ENCODE measurements at places on chromosomes 1 and 21.

GRCh38 chr1:14696761-14697160, 98.3 kb downstream of the KAZN start:
- DNase-seq, result no peak

- DNase-seq, result no peak
Observed at GRCh38 chr1:30405081-30405480, 318.3 kb downstream of the MATN1 start.

DNA sequence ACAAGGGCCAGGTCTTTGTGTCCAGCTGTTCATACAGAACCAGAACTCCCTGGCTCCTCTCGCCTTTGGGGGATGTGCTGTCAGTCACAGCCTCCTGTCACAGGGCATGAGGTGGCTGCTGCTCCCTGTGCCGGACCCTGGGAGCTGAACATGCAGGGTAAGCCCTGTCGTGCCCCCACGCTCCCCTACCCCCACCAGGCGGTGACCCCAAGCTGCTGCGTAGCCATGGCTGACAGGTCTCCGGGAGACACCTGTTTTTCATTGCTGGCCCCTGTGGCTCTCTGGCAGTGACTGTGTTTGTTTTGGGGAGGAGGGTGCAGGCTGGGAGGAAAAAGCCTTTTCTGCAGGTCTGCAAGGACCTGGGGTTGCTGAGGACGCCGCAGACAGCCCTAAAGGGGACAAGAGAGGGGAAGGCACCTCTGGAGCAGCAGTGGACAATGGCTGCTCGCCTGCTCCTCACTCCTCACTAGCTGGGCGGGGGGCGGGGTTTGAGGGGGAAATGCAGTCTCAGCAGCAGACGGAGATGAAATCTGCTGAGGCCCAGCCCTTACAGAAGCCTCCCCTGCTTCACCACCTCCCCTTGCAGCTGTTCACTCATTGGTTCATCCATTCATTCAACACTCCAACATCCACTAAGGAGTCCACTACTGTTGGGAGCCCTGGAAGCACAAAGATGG, 81.4 kb downstream of the TRABD2B start:
- no peak for DNase-seq

GRCh38 chr1:71834601-71835441, 447.5 kb downstream of the NEGR1 start:
- no peak for DNase-seq

DNA sequence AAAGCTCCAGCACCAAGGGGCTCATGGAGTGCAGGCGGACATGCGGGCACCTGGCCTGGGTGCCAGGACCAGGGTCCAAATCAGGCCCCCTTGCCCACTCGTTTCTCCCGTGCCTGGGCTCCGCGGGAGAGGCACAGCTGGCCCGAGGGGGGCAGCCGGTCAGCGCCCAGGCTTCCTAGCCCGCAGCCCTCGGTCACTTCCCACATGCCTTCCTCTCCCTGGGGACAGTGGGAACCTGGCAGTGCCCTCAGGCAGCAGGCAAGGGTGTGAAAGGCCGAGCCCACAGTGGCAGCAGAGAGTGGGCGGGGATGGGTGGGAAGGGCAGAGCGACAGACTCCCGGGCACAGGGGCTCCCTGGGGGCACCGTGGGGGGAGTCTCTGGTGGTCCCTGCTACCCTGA, 69.8 kb downstream of the MEGF6 start:
- no peak for DNase-seq

DNA sequence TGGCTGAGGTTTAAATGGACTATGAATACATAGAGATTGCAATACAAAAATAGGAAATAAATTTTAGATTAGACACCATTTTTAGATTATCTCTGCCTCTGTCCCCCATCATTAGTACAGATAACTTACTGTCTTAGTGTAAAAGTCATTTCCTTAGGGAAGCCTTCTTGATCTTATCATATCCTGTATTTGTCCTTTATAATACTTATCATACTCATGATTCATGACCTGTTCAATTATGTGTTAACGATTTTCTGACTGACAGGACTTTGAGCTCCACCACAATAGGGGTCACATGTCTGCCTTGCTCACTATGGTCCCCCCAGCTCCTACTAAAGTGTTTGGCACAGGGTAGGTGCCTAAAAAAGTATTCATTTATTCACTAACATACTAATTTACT, 14.6 kb downstream of the TEX38 start:
- no peak for DNase-seq

GRCh38 chr1:77582905-77583304, 99.6 kb downstream of the ZZZ3 start:
- no peak for DNase-seq

DNA sequence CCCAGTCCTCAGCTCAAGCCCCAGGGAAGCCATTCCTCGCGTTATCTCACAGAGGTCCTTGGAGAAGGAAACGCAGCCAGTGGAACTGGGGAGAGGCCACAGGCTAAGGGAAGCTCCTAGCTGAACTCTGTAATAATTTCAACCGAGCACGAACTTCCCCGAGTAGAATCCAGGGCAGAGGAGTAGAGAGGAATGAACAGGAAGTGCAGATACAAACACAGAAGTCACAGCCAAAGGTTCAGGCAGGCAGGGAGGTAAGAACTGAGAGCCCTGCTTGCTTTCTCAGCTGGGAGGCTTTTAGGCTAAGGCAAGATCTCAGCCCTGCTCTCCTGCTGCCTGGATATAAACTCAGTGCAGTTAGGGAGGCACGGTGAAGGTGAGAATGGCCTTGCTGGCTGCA, 23.7 kb downstream of the WARS2 start:
- no peak for DNase-seq

DNA sequence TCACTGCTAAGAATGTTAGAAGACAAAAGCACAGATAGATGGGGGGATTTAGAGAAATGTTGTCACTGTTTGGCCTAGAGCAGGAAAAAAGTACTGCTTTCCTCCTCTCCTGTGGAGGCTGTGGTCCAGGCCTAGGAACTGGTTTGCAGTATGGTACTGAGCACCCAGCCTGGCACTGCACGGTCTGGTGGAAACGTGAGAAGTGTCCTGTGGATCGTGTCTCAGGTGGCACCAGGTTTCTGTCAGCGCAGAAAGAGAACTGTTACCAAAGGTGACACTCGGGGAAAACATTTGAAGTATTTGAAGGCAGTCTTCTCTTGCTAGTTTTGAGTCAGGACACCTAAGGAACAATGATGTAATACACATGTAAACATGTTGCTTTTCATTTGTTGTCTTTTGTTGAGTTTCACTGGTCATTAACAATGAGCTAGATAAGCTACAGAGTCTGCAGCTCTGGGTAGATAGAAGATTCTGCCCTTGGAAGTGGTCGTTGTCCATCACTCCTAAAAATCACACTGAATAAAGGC, 63.0 kb downstream of the B3GALNT2 start:
- no peak for DNase-seq

DNA sequence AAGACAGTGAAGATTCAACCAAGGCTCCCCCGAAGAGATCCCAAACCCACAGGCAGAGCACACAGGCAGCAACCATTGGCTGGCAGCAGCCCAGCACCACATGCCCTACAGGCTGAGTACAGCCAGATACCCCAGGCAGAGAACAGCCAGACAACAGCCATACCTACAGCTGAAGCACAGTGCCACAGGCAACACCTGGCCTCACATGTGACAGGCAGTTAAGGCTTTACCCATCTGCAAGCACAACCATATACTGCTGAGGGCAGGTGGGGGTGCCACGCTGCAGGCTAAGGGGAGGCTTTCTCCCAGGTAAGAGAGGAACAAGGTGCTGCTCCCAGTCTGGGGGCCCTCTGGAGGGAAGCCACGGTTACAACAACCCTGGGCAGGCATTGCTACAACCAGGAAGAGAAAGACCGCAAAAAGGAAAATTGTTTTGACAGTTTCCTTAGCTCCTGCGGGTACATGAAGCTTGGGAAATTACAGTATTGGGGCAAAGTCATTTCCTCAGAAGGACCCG, 12.3 kb downstream of the CHIT1 start:
- no peak for DNase-seq

GRCh38 chr1:213371847-213372619, 321.0 kb downstream of the RPS6KC1 start:
- no peak for DNase-seq

- no peak for DNase-seq
Observed at GRCh38 chr1:228478326-228478725, 8.9 kb upstream of the RNF187 start.

- no peak for DNase-seq
Observed at GRCh38 chr1:244273845-244274619, 177.7 kb downstream of the ADSS2 start.

DNA sequence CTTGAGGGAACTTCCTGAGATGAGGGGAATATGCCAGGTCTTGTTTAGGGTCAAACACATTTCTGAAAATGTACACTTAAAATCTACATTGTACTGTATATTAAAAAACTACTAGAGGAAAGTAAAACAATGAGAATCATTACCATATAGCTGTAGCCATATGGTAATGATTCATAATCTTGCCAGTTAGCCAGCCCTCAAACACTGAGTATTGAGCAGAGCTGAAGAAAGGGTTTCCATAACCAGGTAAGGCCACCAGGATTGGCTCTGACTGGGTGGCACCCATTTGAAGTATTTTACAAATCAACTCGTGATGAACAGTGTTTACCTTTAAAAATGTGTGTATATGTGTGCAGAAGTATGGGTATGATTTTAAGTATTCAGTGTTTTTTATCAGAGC, 226.7 kb downstream of the SLC45A1 start:
- DNase-seq, result no peak

- no peak for DNase-seq
Observed at GRCh38 chr1:230224101-230224960, 157.3 kb downstream of the GALNT2 start.

All from esophagus squamous epithelium (tissue), 5 donors.